Endodermal cell (in vitro differentiated cells): ENCODE measurements at places on chromosomes 3 and 15. TPM values are rescaled to one million over a fixed set of nuclear protein-coding genes. Genes with fewer than 3 reads are reported as not detected.

GRCh38 chr3:129888771-129889170 is 4.7 kb downstream of the TMCC1 start:
- DNase-seq = no peak

- no peak for DNase-seq
These were observed 31.9 kb upstream of the STRIT1 start for GRCh38 chr3:155325263-155325835.

HRG gene
- not detected in 2 replicates for total RNA-seq

C3orf22 gene
- total RNA-seq = not detected in 2 replicates

CHRFAM7A gene
- total RNA-seq = 1.7 to 2.6 TPM (median 1.9 TPM) in 3 replicates

- no peak for DNase-seq
These were observed 44.6 kb downstream of the ABHD2 start for GRCh38 chr15:89132611-89133507.

GRCh38 chr3:177968891-177969290 is 567.3 kb upstream of the KCNMB2 start:
- DNase-seq = no peak

DNA sequence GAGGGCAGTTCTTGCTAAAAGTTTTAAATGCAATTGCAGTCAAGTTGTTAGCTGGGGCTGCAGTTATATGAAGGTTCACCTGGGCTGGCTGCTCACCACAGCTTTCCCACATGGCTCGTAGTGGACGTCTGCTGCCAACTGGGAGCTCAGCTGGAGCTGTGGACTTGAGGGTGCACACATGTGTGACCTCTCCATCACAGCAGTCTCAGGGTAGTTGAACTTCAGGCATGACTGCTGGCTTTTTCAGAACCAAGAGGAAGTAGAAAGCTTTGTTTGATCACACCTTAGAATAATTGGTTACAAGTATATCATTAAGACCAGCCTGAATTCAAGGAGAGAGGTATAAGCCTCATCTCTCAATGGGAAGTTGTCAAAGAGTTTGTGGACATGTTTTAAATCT is 74.1 kb downstream of the CHL1 start:
- DNase-seq = no peak

DNA sequence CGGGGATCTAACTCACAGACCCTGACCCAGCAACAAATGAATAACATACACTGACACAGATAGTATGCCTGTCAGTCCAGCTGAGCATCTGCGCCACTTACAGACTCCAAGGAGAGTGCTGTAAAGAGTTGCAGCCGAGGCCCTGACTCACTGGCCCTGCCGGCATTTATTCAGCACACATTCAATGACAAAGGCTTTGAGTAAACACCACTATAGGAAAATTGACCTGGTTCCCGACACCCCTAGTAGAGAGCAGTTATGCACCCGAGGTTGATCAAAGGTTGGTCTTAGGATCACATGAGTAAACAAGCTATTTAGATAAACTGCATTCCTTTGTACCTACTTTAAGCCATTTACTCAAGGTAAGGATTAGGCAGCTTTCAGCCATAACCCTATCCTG is 22.7 kb downstream of the LARS2 start:
- no peak for DNase-seq

UBR1 gene
- 25.3 to 30.3 TPM (median 29.3 TPM) in 3 replicates for total RNA-seq

DNA sequence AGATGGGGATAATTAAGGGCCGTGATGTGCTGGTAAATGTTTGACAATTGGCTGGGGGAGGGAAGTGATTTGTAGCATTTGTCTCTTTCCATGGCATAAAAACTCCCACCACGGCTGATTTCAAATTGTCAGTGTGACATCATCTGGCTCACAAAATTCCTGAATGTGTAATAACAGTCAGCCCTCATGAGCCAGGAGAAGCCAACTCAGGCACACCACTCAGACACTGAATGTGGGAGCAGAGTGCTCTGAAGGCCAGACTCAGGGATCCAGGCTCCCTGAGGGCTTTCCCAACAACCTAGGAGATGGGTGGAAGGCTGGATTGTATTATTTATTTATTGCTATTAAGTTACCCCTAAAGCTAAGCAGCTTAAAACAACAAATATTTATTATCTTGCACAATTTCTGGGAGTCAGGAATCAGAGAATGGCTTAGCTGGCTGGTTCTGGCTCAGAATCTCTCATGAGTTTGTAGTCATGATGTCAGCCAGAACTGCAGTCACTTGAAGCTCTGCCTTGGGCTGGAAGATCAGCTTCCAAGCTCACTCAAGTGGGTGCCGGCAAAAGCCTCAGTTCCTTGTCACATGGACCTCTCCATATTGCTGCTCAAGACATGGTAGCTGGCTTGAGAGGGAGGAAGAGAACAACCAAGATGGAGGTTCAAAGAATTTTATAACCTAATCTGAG is 6.5 kb upstream of the CPEB1 start:
- DNase-seq = peak; percentile 12

SLC24A5 gene
- not detected in 3 replicates for total RNA-seq

NR1I2 gene
- 0.18 and 0.29 TPM in 2 replicates for total RNA-seq

SPTBN5 gene
- 1.3 and 2.8 TPM in 2 replicates for total RNA-seq

TMEM115 gene
- 16.2 to 30.8 TPM (median 30.1 TPM) in 3 replicates for total RNA-seq

GRCh38 chr15:70067011-70067410 is 30.7 kb downstream of the TLE3 start:
- no peak for DNase-seq

ROBO2 gene
- 1.9 to 3.0 TPM (median 2.5 TPM) in 3 replicates for total RNA-seq

CSPG4 gene
- 1.3 and 1.8 TPM in 2 replicates for total RNA-seq

DNA sequence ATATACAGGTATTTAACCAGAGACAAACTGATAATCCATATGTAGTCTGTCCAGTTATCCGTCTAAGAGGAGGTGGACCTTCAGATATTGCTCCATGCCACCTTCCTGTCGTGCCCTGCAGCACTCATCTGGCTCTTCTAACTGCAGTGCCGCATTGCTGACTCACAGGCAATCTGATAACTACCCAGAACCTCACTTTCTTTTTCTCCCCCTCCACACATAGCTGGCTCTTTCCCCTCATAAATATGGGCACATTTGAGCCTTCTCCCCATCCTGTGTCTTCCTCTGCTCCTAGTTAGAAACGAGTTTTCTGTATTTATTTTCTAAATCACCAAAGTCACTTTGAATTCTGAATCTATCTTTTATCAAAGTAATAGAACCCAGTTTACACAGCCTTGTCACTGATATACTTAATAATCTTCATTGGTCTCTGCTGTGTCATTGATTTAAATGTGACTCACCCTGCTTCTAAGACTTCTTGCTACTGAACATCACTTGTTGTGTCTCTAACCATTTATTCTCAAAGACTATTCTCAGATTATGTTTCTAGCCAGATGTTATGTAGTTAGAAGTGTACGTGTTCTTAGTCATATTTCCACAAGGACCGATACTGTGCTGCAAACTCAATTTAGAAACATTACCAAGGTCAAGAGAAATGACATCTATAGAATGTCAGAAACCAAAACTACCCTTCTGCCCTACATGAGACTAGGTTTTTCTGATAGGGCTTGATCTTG is 17.4 kb upstream of the KCNMB2 start:
- DNase-seq = no peak

GRCh38 chr3:172219750-172220149 is 180.4 kb downstream of the FNDC3B start:
- no peak for DNase-seq

DNA sequence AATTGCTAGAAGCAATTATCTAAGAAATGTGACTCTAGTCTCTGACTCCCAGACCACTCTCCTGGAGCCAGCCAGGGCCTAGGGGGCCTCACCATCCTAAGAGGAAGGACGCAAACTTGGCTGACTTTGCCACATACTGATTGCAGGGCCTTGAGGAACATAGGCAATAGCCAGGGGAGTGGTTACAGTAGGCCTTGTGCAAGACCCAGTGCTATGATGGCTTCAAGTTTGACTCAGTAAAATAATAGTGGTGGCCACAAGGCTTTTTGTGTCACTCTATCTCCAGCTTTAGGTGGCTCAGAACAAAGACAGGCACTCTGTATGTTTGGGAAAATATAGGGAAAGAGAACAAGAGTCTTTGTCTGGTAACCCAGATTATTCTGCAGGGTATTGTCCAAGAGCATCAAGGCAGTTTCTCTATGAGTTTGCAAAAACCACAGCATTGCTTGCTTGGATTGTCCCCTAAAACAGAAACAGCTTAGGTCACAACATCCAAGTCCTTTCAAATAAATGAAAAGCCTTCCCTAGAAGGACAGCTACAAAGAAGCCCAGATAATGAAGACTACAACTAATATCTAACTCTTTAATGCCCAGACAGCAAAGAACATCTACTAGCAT is 631.5 kb downstream of the PYDC2 start:
- DNase-seq = no peak

DNA sequence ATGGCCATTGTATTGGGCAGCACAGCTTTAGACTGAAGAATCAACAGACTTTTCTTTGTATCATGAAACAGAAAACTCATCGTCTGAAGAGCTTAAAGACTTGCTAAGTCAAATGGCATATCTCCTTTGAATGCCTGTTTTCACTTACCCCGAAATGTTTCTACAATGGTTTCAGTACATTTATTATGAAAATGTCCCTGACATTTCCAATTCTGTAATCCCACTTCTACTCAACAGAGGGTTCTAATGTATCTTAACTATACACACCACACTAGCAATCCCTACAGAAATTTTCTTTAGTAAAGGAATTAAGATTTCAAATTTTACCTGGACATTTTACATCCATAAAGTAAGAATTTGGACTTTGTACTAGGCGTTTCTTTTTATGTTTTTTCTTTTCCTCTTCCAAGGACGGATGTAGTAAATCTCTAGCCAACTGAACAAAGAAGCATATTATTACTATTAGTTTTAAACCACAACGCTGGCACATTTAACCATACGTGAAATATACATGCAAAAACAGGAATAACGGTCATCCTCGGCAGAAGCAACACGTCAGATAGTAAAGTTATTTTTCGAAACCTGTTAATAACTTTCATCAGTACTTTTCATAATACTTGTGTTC is 1.1 kb downstream of the RPS27L start:
- no peak for DNase-seq
